HT1080 (cell line): ENCODE measurements at places on chromosomes 12 and 14. TPM values are rescaled to one million over a fixed set of nuclear protein-coding genes. Genes with fewer than 3 reads are reported as not detected.

Gene RNF31
- 57.7 and 69.8 TPM in 2 replicates for total RNA-seq

Gene KANSL2
- 54.1 and 55.0 TPM in 2 replicates for total RNA-seq

Gene PLEKHD1
- total RNA-seq, result not detected in 2 replicates

Gene IAPP
- total RNA-seq, result not detected in 2 replicates

Gene INSM2
- total RNA-seq, result 0.02 TPM in 1 of 2 replicates, not detected in the other

Gene CISTR
- not detected in 2 replicates for total RNA-seq

Gene NELL2
- 0.20 and 0.95 TPM in 2 replicates for total RNA-seq

Gene SPIC
- total RNA-seq, result not detected in 2 replicates

Gene DHRS7
- total RNA-seq, result 52.9 and 64.8 TPM in 2 replicates

DNA sequence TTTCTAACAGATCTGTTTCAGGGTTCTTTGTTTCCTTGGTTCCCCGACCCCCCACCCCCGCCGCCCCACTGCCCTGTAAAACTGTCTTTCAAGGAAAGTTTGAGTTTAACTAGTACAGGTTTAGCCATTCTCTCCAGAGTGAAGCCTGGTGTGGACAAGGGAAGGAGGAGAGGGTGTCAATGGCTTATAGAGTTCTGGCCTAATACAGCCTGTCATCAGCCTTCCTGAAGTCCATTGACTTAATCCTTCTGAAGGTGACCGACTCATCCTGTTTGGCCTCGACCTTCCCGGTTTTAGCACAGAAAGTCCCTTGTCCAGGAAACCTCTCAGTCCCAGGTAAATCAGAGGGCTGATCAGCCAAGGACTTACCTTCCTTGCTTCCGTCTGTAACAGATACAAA lies 11.0 kb upstream of the P2RX4 start:
- no peak for DNase-seq

- peak; percentile 24 for DNase-seq
Measured at GRCh38 chr14:29627137-29627536, 300.5 kb downstream of the PRKD1 start.

DNA sequence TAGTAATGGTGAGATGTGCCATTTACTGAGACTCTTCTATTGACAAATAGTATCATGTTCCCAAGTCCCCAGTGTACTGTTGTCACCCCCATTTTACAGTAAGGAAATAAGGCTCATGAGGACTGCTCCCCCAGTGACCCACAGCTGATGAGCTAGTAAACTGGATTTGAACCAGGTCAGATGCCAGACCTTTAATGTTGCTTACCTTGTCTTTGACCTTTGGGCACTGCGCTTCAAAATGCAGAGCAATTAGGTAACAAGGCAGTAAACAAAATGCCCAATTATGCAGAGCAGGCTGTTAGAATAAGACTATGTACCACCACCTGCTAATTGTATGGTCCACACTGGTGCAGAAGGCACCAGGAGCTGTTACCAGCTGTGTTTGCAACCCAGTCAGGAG lies 38.5 kb upstream of the RIN3 start:
- no peak for DNase-seq

DNA sequence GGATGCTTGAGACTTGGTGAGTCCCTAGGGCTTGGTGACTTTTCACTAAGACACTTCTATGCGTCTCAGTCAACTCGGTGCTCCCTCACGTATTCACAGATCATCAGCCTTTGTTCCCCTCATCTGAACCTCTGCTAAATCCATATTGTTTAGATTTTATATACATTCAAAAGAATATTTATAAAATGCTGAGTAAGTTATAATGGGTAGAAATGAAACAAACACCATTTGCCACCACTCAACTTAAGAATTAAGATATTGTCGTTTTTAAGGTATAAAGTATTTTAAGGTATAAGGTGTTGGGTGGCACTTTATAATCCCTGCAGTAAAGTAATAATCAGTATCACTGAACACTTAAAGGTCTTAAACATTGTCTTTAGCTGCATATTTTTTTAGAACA lies 103.0 kb downstream of the TTLL5 start:
- no peak for DNase-seq

- no peak for DNase-seq
Measured at GRCh38 chr12:6542209-6543009, 8.1 kb downstream of the GAPDH start.

DNA sequence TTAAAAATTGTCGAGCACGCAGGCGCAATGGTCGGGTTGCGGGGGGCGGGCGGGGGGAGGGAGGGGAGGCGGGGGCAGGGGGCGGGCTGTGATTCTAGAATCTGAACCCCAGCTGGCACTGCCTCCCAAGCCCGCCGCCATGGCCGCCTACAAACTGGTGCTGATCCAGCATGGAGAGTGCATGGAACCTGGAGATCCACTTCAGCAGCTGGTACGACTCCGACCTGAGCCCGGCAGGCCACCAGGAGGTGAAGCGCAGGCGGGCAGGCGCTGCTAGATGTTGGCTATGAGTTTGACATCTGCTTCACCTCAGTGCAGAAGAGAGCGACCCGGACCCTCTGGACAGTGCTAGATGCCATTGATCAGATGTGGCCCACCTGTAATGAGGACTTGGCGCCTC lies 118.4 kb downstream of the NTN4 start:
- DNase-seq, result no peak

GRCh38 chr12:12171991-12172511 lies 94.8 kb downstream of the LRP6 start:
- peak; percentile 33 for DNase-seq

GRCh38 chr12:96177013-96177412 lies 17.2 kb upstream of the ELK3 start:
- peak; percentile 100 for DNase-seq

GRCh38 chr12:55743406-55744339 lies 751 bp downstream of the GDF11 start:
- peak; percentile 60 for DNase-seq

DNA sequence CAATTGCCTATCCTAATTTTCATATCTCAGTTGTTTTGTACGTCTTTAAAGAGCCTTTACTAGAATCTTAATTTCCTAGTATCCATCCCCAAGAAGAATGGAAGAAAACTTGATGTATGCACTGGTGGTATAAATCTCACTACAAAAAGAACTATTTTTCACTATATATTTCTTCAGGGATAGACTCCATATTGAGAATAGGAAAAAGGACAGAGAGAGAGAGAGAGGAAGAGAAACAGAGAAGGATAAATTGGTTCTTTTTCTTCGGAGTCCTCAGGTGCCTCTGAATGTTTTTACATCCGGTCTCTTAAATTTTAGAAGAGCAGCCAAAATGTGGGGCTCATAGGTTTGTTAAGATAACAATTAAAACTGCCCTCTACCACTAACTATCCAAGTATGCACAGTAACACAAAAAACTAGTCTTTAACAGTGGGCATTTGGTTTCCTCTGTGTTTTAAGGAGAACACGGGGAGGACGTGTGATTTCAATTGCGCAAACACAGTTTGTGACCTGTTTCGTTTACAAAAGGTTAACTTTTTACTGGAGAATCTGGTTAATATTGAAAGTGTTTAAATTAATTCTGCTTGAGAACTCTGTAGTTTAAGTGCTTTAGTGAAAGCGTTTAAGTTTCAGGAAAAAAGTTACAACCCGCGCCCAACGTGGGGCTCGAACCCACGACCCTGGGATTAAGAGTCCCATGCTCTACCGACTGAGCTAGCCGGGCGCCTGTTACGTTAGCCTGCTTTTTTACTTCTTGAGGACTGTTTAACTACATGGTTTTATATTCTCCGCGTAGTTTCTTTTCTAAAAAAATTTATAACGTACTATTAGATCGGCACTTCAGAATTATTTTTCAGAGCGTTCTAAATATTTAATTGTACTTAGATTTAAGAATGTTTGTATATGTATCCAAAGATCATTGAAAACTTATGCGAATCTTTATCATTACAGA lies 5.1 kb upstream of the PSMA3 start:
- DNase-seq, result peak; percentile 68

- DNase-seq, result no peak
Measured at GRCh38 chr12:109926016-109926415, 25.9 kb downstream of the TCHP start.

GRCh38 chr12:41419131-41419893 lies 231.2 kb downstream of the PDZRN4 start:
- DNase-seq, result no peak

DNA sequence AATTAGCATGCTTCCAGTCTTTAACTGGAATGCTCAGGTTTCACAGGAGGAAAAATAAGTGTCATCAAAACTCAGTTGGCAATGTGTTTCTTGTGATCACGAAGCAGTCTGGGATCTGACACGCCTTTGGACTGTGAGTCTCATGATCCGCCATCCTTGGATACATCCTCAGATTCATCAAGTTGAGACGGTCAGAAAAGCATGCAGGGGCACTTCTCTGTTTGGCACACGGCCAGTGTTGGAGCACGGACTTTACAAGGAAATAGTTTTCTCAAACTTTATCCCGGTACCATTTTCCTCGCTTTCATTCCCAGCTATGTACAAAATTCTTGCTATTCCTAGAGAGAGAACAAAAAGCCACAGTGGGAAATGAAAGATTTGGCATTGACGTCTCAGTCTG lies 88.4 kb upstream of the PARP11 start:
- no peak for DNase-seq

GRCh38 chr12:55875704-55876467 lies 33.1 kb upstream of the MMP19 start:
- DNase-seq, result no peak
